ENCODE measurements at places on chromosomes 3 and 15.

GRCh38 chr3:139585820-139586219 lies 46.3 kb upstream of the RBP1 start:
- DNase-seq, result peak; percentile 49

DNA sequence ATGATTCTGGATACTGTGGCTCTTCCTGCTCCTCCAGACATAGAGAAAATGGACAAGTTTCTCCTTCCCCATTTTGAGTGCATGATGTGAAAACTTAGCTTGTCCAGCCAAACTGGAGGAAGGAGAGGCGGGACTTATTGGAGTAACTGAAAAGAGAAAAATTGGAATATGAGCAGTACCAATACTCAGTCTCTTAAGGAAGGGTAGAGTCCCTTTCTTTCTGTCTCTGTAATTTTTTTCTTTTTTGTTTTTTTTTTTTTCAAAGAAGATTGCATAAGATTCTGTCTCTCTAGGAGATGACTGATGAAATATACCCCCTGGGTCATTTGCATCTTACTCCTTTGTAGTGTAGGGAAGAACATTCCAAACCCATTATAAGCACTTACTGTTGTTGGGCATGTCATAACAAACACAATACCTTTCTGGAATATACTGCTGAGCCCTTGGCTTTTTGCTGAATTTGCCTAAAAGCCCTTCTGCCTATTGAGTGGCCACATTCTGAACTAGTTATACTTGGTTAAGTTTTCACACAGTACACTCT lies 498.1 kb upstream of the TPRG1 start:
- DNase-seq, result no peak

DNA sequence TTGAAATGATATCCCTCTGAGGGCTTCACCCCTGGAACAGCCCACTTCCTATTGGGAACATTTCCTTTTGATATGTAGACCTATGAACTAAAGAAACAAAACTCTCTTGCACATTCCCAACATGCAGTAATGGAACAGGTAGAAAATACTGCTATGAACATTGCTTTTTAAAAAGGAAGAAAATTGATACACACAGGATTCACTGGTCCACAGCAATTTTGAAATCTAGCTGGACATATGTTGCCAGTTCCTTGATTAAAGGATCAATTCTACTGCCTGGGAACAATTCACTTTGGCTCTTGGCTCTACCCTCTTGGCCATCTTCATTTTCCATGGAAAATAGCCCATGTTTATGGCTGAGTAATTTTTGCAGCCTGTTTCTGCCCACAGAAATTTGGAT lies 74.9 kb upstream of the ZNF280D start:
- DNase-seq, result no peak

- DNase-seq, result no peak
Observed at GRCh38 chr3:43580181-43580580, 41.6 kb downstream of the ANO10 start.

- no peak for DNase-seq
Observed at GRCh38 chr3:51400166-51400565, 9.1 kb downstream of the RBM15B start.

DNA sequence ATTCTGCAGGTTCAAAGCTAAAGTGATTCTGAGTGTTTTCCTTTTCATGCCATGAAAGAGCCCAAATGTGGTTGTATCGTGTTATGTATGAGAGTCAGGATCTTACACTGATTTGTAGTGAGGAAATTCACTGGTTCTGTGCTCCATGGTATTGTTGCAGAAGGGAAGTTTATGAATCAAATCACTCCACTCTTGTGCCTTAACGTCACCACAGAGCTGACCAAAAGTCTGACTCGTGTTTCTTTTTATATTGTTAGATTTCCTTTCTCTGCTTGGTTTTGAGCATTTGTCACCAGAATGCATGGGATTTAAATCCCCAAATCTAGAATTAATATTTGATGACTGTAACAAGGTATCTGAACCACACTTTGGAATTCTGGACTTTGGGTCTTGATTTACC lies 29.1 kb upstream of the SLC30A4 start:
- no peak for DNase-seq

DNA sequence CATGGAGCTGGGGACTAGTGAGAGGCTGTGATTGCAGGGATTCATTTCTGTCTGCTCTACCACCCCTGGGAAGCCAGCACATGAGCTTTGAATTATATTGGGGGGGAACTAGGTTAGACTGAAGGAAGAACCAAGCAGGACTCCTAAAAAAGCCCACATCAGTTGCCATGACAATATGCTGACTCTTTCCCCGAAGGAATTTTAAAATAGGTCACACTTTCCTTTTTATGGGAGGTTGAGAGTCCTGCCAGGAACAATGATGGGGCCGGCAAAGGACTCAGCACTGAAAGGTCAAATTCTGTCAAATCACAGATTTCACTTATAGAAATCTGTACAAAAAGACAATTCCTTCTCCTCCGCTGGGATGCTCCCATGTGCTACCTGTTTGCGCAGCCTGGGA lies 130.8 kb downstream of the ZNF621 start:
- no peak for DNase-seq

GRCh38 chr3:57077630-57078343 lies 17.3 kb downstream of the SPATA12 start:
- DNase-seq, result no peak

DNA sequence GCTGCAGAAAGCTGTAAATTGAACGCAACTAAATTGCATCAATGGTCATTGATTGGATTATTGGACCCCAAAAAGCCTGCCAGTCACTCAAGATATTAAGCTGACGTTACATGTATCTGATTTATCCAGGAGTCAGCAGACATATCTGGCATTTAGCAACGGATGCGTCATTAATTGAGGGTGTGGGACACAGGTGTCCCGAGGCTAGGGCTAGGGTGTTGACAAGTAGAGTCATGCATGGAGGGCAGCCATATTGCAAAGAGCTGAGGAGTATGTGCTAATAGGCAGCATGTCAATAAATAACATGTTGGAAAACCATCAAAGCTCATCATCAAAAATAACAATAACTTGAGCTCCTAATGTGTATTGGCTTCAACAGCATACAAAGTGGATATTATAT lies 234.5 kb upstream of the GOLGA6L4 start:
- DNase-seq, result no peak

DNA sequence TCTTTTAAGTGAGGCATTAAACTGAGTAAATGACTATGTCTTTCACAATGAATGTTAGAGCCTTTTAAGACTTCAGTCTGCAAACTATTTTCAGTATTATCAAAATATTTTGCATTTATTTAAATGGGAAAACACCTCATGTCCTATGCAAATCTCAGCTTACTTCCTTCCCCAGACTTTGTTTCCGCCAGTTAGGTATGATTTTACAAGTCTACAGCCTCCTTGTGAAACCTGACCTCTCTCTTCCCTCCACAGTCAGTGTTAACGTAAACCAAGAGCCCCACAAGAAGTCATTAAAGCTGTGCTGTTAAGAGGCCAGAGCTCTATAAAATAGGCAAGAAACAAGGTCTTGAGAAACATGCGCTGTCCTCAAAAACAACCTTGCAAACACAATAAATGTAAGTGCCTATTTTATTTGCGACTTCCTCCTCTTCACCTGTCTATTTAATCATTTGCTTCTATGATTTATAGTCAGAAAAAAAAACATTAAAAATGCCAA lies 48.3 kb downstream of the PRTG start:
- no peak for DNase-seq

DNA sequence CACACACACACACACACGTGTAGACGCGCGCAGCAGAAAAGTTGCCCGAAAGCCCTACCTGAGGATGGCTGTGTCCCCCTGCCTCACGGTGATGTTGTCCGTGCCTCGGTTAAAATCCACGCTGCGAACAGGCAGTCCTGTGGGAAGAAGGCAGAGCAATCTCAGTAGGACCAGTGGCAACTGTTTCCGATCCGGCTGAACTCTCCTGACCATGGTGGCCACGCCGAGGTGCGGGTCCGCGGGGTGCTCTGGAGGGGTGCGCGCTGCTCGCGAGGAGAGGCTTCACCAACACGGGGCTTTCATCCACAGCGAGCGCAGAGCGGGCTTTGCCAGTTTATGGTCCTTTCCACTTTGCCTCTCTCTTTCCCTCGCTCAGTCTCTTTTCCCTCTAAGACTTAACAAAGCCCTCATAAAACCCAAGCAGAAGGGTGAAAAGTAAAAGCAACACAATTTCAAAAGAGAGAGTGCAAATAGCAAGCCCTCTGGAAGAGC lies 422 bp downstream of the LSAMP start:
- DNase-seq, result no peak

DNA sequence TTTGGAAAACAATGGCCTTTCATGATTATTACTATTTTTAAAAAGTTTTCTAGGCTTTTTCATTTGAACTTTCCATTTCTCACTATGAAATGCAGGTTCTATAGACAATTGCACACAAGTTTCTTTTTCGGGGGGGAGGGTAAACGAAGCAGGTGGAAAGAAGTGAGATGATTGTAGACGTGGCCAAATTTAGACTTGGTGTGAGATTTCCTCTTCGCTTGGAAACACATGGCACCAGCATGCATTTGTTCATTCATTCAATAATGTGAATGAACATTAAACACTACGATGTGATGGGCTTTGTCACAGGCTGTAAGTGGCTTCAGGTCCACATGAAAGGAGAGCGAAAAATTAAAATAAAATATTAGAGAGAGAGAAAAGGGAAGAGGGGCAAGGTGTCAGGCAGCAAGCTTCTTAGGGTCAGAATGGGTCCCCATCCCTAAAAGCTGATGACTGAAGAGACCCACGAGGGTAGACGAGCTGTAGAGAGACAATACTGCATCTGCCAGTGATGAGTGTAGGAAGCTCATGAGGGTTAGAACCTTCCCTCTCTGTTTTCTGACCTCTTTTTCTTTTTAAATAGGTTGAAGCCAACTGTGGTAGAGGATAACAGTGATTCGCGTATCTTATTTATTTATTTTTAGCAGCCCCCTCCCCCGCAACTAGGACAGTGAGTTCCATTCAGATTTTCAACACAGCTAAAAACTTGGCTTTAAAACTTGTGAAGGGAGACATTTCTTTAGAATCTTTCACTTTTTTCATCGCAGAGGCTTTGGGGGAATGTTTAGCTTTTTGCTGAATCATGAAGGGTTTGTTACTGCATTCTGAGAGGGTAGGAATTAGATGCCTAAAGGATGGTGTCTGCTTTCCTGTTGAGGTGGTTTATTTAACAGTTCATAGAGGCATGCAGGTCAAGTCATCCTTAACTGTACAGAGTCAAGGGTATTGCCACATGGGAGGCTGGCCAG lies 36.2 kb downstream of the GAP43 start:
- no peak for DNase-seq

DNA sequence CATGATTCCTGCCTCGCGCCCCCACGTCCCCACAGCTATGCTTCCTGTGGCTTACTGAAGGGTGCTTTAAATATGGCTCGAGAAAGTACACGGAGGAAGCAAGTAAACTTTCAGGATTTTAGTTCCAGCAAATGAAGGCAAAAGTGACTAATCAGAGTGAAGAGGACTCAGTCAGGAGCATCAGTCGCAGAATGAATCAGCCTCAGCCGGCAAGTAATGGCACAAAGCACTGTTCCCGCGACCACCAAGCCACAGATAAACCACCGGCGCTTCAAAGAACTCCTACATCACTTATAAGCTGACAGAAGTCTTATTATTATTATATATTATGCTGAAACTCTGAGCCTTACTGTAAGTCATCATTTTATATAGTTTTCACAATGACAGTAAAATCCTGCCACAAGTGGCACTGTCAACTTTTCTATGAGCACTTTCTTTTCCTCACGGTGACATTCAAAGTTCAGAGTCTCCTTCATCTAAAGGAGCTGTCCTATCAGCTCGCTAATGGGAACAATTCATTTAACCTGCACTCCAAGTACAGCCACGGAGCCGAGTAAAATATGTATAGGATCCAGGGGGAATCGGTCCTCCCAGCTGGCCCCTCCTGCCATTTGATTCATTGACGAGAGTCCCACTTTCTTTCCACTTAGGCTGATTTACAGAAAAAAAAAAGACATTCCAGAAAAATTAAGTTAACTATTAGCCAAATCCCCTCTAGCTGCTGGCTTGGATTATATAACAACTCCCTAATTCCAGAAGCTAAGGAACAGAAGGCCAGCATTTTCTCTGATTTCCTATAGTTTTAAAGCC lies 217.0 kb upstream of the ICE2 start:
- no peak for DNase-seq

DNA sequence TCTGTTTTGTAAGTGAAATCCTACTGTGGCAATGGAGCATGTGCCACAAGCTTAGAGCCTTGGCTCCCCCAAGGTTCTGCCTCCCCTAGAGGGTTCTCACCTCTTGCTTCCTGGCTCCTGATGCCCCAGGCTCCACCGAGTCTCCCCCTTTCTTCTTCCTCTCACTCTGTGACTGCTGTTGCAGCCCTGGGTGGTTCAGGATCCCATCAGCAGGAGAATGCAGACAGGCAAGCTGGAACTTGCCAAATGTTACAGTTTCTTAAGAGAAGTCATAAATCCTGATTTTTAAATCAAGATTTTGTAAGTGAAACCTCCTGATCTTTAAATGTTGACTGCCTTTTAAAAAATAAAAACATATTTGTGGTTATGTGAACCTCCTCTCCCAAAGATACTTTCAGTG lies 133.9 kb downstream of the CCNL1 start:
- DNase-seq, result no peak

GRCh38 chr3:124890573-124891190 lies 3.5 kb upstream of the ITGB5 start:
- DNase-seq, result no peak

- no peak for DNase-seq
Observed at GRCh38 chr15:82750831-82751180, 41.1 kb upstream of the AP3B2 start.

- DNase-seq, result no peak
Observed at GRCh38 chr3:136778865-136779264, 26.7 kb upstream of the STAG1 start.

DNA sequence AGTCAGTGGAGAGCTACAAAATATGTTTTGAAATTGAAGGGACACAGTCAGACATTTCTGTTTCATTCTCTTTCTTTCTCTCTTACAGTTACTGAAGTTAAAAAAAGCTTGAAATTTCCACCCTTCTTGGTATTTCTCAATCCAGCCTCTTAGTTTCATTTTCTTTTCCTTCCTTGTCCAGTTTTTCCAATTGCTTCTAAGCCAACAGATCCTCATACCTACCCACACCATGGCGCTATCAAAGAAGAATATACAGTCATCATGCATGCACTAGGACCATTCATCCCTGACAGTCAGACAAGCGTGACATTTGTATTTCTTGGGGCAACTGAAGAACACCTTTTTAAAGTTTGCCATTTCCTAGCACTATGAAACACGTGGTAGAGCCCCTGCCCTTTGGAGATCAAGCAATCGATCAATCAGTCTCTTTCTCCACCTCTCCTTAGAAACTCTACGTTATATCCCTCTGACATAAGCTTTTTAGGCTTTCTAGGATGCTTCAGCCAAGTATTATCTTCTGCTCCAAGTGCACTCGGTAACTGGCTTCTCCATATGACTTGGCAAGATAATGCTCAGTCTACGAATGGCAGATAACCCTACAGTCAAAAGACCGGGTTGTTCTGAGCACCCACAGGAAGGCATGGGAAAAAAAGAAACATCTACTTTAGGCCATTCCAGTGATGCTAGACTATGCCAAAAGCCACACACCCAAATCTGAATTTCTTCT lies 65.4 kb downstream of the FBN1 start:
- no peak for DNase-seq

GRCh38 chr3:180267202-180267843 lies 230.6 kb upstream of the PEX5L start:
- DNase-seq, result no peak

- no peak for DNase-seq
Observed at GRCh38 chr15:66673410-66674322, 28.4 kb upstream of the SMAD6 start.

GRCh38 chr3:128357538-128357937 lies 109.2 kb downstream of the DNAJB8 start:
- DNase-seq, result no peak

Data from NCI-H446 treated with DMSO at 0.1 percent for 48 hours (cell line).